NAMALWA (cell line): ENCODE measurements at places on chromosomes 1 and 21.

DNA sequence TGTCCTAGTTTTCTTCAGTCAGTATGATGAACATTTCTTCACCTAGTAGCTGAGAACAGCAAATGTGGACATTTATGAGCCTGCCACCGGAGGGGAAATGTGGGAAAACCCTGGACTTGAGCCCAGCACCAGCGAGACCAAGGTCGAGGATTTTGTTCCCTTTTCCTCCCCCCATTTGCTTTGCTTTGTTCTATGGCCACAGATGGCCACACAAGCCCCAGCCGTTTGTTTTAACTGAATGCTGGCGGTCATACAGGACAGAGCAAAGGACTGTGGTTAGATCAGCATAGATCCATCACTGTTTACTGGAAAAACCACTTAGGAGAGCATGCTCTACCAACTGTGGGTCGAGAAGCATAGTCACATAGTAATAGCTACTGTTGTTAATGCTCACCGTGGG, 20.9 kb downstream of the SH2D2A start:
- DNase-seq = no peak

- DNase-seq = no peak
Observed at GRCh38 chr1:168709405-168710363, 19.3 kb downstream of the DPT start.

- DNase-seq = peak; percentile 52
Observed at GRCh38 chr21:32921632-32922230, 104.0 kb upstream of the OLIG2 start.

GRCh38 chr1:172969611-172970010, 81.1 kb downstream of the TNFSF18 start:
- DNase-seq = no peak

DNA sequence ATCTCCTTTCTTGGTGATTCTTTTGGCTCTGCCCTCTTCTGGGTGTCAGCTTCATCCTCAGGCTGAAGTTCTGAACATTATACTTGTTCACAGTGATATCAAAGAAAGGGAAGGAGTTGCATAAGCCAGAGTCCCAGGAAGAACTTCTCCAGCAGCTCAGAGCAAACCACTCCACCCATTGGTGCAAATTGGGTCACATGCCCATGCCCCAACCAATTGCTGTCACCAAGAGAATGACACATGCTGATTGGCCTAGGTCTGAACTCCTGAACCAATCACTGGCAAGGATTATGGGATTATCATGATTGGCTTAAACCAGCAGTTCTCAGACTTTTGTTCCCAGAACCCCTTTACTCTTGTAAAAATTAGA, 256.5 kb upstream of the TMEM51 start:
- DNase-seq = peak; percentile 92

DNA sequence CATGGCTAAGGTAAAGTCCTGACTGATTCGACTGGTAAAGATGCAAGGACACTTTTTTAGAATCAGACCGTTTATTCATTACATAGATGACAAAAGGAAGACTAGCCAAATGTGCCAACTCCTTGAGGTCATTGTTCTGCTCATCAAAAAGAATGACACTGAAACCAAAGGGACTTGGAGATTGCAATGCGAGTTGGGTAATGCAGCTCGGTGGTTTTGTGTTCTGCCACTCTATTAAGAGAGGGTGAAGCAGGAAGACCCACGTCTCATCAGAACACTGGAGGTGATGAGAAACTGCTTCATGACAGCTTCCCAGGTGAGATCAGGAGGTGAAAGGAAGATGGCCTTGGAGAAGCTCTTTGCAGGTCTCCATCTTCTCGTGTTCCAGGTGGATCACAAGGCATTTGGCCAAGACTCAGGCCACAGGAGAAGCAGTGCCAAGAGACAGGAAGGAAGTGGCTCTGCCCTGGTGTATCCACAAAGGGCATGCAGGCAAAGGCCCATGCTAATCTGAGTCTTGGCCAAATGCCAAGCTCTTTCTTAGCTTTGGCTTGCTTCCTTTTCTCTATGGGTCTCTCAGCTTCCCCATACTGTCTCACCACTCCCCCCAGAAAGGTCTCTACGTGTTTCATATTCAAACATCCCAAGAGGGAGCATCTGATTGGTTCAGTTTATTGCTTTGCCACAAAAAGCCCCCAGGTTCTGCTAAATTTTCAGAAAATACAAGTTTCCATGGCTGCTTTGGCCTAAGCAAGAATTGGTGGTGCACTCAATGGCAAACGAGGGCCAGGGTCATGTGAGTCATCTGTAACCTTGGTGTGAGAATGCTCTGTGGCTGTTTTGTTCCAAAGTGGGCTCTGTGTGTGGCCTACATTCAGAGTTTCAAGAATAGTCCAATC, 5.7 kb upstream of the CCT8 start:
- peak; percentile 80 for DNase-seq

DNA sequence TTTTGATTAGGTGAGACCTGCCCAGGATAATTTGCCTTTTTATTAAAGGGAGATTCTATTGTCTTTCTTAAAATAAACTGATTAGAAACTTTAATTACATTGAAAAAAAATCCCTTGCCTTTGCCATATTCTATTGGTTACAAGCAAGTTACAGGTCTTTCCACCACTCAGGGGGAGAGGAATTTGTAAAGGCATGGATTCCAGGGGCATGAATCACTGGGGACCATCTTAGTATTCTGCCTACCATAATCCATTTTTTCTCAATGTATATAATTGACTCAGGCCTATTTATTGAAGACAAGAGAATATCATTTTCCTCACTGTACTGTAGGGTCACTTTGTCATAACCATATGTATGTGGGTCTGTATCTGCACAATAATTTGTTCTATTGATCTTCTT, 124.3 kb upstream of the PDE4B start:
- no peak for DNase-seq

DNA sequence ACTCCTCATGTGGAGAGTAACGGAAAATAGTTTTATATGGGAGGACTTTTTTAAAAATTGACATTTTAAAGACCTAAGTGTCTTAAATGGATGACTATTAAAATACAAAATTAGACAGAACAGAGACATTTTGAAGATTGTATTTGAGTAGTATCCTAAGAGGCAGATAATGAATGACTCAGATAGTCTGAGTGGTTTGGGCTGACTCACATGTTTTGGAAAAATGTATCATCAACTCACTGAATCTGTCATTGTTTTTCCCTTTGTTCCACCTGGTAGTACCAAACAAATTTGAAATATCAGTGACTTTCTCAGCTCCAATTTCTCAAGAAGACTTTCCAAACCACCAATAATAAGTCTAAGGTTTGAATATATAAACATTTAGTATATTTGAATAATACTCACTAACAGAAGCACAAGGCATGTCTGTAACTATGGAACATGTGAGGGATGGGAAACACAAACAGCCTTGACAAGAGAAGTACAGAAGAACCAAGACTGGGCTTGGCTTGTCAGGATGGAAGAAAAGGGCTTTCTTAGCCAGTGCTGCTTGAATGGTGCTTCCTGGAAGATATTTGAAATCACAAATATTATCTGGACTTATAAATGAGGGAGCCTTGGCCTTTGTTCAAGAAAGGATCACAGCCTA, 90.6 kb downstream of the SGIP1 start:
- DNase-seq = no peak

DNA sequence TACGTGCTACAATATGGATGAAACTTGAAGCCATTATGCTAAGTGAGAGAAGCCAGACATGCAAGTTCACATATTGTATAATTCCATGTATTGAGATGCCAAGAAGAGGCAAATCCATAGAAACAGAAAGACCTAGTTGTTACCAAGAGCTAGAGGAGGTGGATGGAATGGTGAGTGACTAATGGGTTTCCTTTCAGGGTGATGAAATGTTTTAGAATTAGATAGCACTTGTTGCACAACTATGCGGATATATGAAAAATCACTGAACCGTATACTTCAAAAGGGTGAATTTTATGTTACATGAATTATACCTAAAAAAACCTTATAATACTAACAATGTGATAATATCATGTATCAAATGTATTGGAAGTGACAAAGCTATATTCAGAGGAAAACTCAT, 18.1 kb downstream of the EPHA10 start:
- no peak for DNase-seq

- DNase-seq = peak; percentile 91
Observed at GRCh38 chr1:160768295-160768657, 27.7 kb upstream of the LY9 start.

DNA sequence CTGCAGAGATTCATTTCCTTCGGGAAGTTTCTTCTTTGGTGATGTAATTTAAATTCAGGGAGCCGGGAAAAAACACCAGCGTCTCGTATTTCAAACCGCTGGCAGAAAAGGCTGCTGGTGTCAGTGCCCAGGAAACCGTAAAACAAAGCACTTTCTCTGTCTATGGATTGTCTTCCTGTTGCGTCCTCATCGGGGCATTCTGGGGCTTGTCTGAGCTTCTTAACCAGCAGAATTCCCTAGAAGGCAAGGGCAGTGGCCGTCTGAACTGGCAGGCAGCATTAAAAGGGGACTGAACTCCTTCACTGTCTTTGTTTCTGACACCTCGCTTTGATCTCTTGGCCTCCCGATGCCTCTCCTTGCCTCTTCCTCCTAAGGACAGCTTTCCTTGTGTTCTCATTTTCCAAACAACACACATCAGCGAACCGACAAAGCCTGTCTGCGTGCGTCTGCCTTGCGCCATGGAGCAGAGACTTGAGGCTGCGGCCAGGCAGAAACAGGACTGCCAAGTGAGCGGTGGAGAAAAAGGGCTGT, 391.6 kb upstream of the VAMP3 start:
- DNase-seq = no peak

GRCh38 chr1:162587347-162587746, 25.8 kb downstream of the UAP1 start:
- DNase-seq = no peak

- DNase-seq = peak; percentile 76
Observed at GRCh38 chr1:110196917-110197765, 13.0 kb upstream of the KCNC4 start.

DNA sequence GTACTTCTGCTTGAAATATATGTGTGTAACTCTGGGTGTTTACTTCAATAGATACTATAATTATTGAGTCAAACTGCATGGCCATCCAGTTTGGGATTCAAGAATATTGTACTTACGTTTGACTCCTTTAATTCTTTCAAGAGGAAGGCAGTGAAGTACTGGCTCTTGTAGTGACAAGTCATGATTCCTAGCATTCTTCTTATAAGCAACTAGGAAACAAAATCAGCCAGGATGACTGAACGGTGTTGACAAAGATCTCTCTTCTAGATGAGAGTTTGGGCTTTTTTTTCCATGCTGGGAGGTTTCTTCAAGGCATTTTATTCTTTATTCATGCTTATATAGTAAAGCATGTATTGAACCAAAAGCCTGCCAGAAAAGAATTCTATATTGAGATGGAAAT, 58.3 kb downstream of the CLEC20A start:
- no peak for DNase-seq

DNA sequence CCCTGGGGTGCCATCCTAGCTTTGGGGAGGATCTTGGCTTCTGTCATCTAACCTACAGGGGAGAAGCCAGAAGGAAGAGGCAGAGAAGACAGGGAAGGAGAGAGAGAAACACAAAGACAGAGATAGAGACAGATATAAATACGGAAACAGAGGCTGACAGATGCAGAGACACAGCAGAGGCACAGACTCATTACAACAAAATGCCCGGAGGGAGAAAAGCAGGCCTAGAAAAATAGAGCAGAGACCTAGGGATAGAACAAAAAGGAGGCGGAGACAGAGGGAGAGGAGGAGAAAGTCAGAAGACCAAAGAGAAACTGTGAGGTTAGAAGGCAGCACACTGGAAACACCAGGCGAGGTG, 1.9 kb downstream of the PEAR1 start:
- no peak for DNase-seq

DNA sequence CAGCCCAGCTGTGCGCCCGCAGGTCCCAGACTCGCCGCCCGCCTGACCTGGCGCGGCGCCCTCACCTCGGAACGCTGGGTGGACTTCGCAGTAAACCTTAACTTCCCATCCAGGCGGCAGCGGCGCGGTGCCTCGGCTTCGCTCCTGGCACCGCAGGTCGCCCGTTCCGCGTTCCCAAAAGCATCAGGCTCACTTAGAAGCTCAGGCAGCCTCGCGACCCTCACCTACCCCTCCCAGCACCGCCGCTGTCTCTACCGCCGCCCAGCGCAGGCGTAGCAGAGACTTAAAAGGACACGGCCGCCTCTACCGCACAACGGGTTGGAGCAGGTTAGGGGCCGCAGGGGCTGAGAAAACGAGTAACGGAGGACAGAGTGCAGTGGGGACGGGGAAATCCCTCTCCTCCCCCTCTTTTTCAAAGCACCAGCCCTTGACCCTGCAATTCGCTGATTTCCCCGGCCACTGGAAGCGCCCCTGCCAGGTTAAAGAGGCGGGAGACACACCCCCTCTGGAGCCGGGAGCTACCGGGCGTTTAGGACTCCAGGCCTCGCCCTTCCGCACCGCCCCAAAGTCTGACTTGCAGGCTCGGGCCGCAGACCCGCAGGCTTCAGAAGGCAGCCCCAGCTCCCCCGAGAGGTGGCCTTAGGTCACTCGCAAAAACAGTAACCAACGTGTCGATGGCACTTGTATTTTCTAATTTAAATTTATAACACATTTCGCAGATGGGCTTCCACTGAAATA, 328.5 kb downstream of the FAM72C start:
- no peak for DNase-seq

DNA sequence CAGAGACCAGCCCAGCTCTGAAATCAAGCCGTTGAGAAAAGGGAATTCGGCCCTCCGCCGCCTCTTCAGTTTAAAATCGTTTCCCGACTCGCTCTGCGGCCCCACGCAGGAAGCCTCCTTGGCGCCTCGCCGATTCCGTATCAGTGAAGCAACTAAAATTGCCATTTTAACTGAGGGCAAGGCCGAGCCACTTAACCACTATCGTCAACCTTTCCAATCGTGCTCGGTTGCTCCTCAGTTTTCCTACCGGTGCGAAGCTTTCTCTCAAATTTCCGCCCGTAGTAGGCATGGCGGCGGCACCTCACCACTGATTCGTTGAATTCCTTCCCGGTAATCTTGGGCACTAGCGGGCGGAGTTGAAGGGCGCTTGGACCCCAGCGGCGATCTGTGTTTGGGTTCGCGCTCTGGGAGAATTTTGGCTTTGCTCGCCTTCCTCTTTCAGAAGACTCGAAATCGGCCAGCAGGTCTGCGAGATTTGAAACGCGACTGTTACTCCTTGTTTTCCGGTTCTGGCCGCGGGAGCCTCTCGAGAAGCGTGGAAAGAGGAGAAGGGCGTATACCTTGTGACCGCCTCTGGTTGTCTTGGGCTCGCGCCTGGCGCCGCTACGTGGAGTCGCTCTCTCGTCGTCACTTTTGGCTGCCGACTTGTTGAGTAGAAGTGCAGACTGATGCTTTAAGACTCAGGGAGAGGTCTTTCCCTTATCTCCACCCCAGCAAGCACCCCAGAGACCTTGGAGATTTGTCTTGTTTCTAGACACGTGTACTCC, at the start of the genes CENPL and DARS2:
Gene CENPL (minus strand): TSS at position 569 of the 767 bp plus-strand sequence. CDS start 13,584 bp downstream, outside the sequence.
Gene DARS2 (plus strand): TSS at position 359 of the 767 bp plus-strand sequence. CDS start 557 bp downstream, outside the sequence.
- DNase-seq = peak; percentile 99
